Activated naive CD4-positive, alpha-beta T cell treated with anti-CD3 and anti-CD28 coated beads, Interleukin-2, amount 50 U/mL, for 72 hours (primary cell): ENCODE measurements at places on chromosomes 13 and 19.

GRCh38 chr13:95406176-95406575 lies 104.9 kb upstream of the ABCC4 start:
- DNase-seq = no peak

DNA sequence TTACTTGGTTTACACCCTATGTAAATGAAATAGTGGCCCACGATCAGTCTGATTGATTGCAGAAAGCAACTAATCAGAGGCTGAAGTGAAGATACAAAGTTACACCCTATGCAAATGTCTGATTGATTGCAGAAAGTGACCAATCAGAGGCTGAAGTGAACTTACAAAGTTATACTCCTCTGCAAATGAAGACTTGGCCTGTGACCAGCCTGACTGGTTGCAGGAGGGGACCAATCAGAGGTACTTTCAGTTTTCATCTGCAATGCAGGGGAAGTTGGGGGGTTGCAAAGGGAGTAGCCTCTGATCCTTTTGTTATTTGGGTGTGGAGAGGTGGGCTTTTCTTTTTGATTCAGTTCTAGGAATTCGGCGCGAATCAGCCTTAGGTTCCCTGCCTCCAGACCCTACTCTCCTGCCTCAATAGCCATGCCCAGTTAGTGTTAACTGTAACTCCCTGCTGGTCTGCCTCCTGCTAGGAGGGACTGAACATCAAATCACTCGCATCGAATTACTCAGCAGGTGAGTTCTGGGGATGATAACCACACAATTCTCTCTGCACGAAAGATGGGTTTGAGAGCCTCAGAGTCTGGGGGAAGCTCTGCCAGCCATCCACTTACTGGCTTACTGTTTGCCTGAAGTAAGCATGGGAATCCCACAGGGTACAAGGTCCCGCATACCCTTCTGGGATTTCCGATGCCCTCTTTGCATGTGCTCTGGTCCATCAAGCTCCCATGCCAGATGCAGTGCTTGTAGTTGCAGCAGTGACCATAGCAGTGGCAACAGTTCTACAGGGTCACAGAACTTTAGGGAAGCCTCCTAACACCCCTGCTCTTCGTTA lies 7.5 kb downstream of the ARL11 start:
- DNase-seq = no peak

GRCh38 chr13:75685239-75685697 lies 49.1 kb downstream of the LMO7 start:
- no peak for DNase-seq

DNA sequence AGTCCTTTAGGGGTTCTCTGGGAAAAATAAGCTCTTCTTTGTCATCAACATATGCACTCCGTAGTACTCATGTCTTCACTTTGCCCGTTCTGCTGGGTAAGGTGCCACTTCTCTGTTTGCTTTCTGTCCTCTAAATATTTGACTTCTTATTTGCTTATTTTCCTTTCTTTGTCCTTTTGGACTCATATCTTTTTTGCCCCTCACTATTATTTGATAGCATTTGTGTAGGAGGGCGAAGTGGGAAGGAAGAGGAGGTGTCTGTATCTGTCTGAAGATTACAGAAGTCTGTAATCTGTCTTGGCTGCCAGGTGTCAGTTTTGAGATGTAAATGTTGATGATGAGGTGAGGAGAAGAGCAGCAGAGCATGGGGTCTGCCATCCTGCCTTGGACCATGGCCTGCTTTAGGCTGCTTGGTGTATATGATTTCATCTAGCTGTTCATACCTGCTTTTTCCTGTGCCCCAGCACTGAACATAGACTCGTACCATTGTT lies 30.8 kb downstream of the USPL1 start:
- DNase-seq = no peak

GRCh38 chr13:25171170-25171516 lies 945 bp downstream of the AMER2 start:
- DNase-seq = no peak

- DNase-seq = no peak
Measured at GRCh38 chr19:39816287-39817048, 17.5 kb downstream of the DYRK1B start.

GRCh38 chr13:38008636-38009035 lies 139.1 kb upstream of the TRPC4 start:
- DNase-seq = no peak

DNA sequence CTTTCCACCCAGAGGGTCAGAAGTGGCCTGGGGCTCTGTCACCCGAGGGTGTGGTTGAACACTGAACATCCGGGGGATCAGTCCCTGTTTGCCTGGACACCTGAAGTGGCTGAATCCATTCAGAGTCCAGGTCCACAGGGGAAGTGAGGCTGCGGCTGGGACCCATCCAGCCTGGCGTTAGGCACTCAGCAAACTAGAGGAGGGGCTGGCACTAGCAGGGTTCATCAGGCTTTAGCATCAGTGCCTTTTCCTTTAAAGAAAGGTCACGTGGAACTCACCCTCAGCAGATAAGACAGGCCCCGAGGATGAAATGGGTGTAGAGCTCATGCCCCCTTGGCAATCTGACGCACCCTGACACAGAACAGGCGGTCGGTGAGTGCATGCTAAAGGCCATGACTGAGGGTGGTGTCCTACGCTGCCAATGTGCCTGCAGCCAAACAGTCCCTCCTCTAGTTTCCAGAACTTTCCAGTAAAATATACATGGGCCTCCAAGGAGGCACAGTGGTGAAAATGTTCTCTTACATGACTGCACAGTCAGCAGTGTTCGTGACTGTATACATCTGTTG lies 72.4 kb upstream of the ARHGEF7 start:
- DNase-seq = no peak

DNA sequence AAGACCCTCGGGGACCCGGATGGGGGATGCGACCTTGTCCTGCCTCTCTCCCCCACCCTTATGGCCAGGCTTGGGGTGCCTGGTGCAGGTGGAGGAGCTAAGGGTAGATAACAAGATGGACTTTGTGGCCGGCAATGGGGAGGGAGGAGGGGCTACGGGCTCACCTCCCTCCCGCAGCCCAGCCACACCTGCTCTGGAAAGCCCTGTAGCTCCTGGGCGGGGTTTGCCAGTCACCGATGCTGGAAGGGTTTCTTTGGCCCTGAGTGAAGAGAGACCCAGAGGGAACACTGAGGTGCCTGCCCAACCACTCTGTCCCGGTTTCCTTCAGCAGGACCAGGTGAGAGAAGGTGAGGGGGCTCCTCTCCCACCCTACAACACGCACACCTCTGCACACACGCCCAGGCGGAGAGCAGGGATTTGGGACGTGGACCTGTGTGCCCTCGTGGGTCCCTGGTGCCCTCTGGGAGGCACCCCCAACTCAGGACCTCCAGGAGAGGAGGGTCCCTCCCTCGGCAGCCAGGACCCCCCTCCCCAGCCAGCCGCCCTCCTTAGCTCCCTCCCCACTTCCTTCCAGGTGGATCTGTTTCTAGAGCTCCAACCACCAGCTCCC lies at the start of gene FUT2:
Gene FUT2 (plus strand): TSS at position 229 of the 610 bp plus-strand sequence. CDS start 6,986 bp downstream, outside the sequence.
- DNase-seq = no peak

GRCh38 chr19:24101459-24102115 lies 14.6 kb downstream of the ZNF254 start:
- DNase-seq = no peak

- no peak for DNase-seq
Measured at GRCh38 chr13:29761815-29762214, 88.6 kb downstream of the UBL3 start.

DNA sequence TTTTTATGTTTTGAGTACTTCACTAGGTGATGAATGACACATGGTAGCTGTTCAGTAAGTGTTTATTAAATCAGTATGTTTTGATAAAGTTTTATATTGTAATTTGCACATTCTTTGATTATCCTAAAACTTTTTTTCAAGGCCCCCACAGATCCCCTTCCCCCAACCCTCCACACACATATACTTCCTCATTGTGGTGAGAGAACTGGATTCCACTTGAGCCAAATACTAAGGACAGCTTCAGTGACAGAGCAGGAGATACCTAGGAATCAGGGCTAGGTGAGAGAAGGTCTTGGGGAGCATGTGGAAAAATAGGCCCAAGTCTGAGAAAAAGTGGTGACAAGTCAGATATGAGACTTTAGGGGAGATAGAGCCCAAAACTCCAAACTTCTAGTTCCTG lies 174.6 kb downstream of the TDRD3 start:
- no peak for DNase-seq

DNA sequence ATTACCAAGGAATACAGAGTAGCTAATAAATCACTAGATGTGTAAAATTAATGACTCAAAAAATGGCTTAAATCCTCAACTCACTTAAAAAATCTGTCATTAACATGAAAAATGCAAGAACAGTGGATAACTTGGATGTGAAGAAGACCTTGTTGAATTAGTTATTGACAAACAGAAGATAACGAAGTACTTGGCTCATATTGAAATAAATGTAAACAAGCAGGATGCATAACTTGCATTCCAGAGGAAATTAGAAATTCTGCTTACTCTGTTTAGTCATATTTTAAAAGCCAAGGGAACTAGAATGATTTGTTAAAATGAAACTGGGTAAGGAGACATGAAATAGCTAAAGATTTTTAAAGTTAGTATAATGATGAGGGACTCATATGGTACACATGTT lies 1812.2 kb downstream of the PCDH9 start:
- no peak for DNase-seq

- DNase-seq = no peak
Measured at GRCh38 chr13:79448413-79448812, 32.5 kb upstream of the NDFIP2 start.

DNA sequence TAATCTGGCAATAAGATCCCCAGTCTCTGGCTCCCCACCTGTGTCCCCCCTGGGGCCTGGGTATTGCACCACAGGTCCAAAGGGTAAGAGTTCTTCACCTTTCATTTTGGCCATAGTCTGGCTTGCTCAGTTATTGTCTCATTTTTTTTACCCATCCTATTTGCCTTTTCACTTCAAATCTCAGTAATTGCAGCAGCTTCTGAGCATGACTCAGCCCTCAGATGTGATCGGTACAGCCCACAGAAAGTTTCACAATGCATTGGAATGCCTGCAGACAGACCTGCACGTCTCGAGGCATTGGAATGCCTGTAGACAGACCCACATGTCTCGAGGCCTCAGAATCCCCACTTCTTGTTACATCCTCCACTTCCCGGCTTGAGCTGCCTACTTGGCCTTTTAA lies 173.6 kb downstream of the NUFIP1 start:
- peak; percentile 56 for DNase-seq

- no peak for DNase-seq
Measured at GRCh38 chr13:39783051-39783450, 127.6 kb downstream of the COG6 start.

GRCh38 chr19:31154021-31154420 lies 195.2 kb downstream of the TSHZ3 start:
- DNase-seq = no peak

DNA sequence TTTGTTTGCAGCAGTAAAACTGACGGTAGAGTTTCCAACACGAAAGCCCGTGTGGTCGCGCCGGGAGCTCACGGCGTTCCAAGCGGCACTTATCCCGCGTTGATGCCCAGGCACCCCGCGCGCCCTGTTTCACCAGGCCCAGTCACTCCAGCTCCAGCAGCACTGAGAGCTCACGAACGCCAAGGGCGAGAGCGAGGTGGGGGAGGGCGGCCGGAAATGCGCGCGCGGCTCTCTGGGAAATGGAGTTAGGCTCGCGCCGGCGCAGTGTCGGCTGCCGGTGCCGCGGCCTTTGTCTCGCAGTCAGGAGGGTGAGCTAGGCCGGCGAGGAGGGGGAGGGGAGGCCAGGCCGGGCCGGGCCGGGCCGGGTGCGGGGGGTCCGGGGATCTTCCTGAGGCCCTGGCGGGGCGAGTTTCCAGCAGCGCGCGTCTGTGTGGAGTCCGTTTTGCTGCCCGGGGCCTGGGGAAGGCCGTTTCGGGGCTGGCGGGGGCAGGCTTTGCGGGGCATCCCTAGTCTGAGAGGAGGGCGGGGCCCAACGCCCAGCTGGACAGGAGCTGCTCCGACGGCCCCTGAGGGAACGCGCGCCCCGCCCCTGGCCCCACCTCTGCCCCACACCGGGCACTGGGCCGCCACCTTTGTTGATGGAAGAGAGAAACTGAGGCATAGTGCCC lies at the start of gene ZNF135:
Gene ZNF135 (plus strand): TSS at position 280 of the 668 bp plus-strand sequence. CDS start 721 bp downstream, outside the sequence.
- peak; percentile 50 for DNase-seq

DNA sequence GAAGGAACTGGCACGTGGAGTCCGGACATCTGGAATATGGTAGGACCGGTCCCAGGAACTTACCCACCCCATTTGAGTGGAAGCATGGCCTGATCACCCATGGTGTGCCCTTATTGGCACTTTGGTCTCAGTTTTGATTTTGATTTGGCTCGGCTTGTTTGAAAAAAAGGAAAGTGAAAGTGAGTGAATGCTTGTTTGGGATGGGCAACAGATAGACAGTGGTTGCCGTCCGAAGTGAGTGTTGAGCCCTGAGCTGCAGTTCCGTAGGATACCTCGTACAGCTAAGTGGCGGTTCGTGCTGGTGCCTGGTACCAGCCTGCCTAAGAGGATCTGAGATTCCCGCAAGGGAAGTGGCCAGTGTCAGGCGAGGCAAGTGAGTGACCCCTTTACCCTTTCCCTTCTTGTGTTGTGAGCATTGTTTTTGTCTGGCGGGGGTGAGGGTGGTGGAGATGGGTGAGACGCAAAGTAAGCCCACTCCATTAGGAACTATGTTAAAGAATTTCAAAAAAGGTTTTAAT lies 605.8 kb downstream of the UQCRFS1 start:
- no peak for DNase-seq

GRCh38 chr13:40613192-40613818 lies 53.1 kb downstream of the FOXO1 start:
- peak; percentile 50 for DNase-seq

- DNase-seq = no peak
Measured at GRCh38 chr13:86909318-86909717, 761.9 kb upstream of the SLITRK5 start.
